ENCODE measurements at places on chromosomes 6 and 20. TPM values are rescaled to one million over a fixed set of nuclear protein-coding genes. Genes with fewer than 3 reads are reported as not detected.

GRCh38 chr6:157278171-157278570 lies 45.1 kb downstream of the TMEM242 start:
- no peak overlapping the region for H3K4me3 ChIP-seq
- no peak overlapping the region for H3K27ac ChIP-seq
- H3K36me3 ChIP-seq = no peaks in the 10 kb centered on the region
- peaks cover 3% of the 10 kb centered on the region for H3K4me1 ChIP-seq

DNA sequence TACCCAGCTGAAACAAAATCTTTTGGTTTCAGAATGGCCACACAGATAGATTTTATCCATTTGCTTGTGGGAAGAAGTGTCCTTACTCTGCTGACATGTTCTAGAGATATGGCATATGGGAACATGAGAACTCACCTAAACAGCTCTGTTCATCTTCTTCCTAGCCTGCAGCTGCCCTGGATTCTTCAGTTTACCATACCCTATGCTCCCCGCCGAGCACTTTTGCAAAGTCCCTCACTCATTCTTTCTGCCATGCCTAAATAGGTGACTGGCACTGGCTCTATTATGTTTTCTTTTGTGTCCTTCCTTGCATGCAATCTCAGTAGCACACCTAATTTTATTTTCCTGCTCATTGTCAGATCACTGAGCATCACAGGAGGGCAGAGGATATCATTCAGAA lies 293.7 kb upstream of the RSPO3 start:
- H3K36me3 ChIP-seq = no peaks in the 10 kb centered on the region
- H3K27ac ChIP-seq = no peak overlapping the region
- no peak overlapping the region for H3K4me3 ChIP-seq
- no peaks in the 10 kb centered on the region for H3K27me3 ChIP-seq
- H3K4me1 ChIP-seq = no peaks in the 10 kb centered on the region

Gene RCAN2
- total RNA-seq = 7.4 TPM

Gene EYS
- 0.41 TPM for total RNA-seq

- no peak overlapping the region for H3K4me3 ChIP-seq
- H3K4me1 ChIP-seq = no peaks in the 10 kb centered on the region
- H3K27me3 ChIP-seq = no peaks in the 10 kb centered on the region
- DNase-seq = no peak
- H3K36me3 ChIP-seq = no peaks in the 10 kb centered on the region
These were observed 143.7 kb downstream of the KLHL32 start for GRCh38 chr6:97068211-97068610.

DNA sequence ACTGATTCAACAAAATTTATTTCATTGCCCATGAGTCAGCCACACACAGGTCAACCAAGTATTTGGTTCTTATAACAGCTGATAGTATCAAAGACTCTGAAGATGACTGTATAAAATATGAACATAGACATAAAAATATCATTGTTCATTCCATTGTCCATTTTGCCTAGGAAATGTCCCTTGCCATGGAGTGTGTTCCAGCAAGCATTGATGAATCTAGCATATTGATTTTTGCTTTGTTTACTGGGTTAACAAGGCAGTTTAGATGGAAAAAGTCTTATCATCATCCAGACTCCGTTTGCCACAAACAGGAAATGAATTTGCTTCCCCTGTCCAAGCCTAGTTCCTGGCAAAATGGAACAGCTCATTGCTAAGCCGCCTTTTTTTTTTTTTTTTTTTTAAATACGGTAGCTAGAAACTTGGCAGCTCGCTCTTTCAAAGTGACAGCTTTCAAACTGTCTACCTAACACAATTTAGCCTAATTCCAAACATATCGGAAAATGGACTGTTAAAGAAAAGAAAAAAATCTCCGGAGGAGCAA lies 7.5 kb downstream of the F13A1 start:
- H3K27me3 ChIP-seq = peaks cover 16% of the 10 kb centered on the region
- H3K4me1 ChIP-seq = no peaks in the 10 kb centered on the region
- no peaks in the 10 kb centered on the region for H3K36me3 ChIP-seq
- no peak for DNase-seq

DNA sequence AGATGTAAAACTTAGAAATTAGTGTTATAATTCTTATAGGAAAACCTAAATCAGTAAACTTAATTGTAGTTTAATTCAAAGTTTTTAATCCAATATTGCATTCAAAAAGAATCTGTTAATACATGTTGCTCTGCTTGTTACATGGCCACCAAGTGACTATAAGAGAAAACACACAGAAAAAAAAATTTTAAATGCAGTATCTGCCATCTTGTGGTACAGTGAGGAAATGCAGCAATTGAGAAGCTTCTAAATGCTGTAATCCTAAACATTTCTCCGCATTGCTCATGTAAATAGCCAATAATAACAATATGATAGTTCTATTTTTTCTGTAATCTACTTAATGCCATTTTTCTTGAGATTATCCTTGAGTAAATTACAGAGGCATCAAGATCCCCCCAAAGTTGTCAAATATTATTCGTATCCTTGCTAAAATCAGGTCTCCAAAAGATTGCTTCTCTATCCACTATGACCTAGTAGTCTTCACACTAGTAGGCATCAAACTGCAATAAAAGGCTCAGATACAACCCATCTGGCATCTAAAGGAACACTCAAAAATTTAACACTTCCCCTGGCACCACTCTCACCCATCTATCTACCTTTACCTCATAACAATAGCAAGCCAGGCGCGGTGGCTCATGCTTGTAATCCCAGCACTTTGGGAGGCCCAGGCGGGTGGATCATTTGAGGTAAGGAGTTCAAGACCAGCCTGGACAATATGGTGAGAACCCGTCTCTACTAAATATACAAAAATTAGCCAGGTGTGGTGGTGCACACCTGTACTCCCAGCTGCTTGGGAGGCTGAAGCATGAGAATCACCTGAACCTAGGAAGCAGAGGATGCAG lies 34.6 kb downstream of the HDAC2 start:
- no peak overlapping the region for H3K4me3 ChIP-seq
- no peaks in the 10 kb centered on the region for H3K4me1 ChIP-seq
- peaks cover 22% of the 10 kb centered on the region for H3K36me3 ChIP-seq

GRCh38 chr20:23654717-23655116 lies 17.0 kb upstream of the CST3 start:
- peak overlapping the region; percentile 64 for H3K27ac ChIP-seq
- no peaks in the 10 kb centered on the region for H3K36me3 ChIP-seq
- no peak for DNase-seq
- H3K27me3 ChIP-seq = no peaks in the 10 kb centered on the region
- H3K4me1 ChIP-seq = peaks cover 6% of the 10 kb centered on the region

GRCh38 chr20:50467174-50467573 lies 43.0 kb upstream of the PTPN1 start:
- H3K27me3 ChIP-seq = no peaks in the 10 kb centered on the region
- H3K4me3 ChIP-seq = no peak overlapping the region
- no peaks in the 10 kb centered on the region for H3K36me3 ChIP-seq
- DNase-seq = no peak

- H3K36me3 ChIP-seq = peaks cover 32% of the 10 kb centered on the region
- DNase-seq = peak; percentile 32
- H3K27me3 ChIP-seq = no peaks in the 10 kb centered on the region
- H3K4me1 ChIP-seq = peaks cover 7% of the 10 kb centered on the region
- H3K4me3 ChIP-seq = peak overlapping the region; percentile 87
- peak overlapping the region; percentile 93 for H3K27ac ChIP-seq
These were observed 764 bp downstream of the DNTTIP1 start for GRCh38 chr20:45792317-45793118.

DNA sequence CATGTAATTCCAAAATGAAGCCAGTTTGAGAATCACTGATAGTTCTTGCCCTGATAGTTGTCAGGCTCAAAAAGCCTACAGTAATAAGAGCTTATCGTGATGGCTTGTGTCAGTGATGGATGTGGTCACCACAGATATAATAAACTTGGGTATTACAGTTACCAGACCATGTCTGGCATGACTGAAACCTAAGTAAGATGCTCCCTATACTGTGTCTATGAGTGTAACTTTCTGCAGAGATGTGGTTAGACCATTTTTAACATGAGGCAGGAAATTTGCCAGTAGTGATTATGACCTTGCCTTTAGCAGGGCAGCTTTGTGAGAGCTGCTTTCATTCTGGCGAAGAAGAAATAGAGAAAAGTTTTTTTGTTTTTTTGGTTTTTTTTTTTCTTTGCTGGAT lies 90.2 kb downstream of the ANKS1A start:
- H3K4me3 ChIP-seq = no peak overlapping the region
- no peaks in the 10 kb centered on the region for H3K27me3 ChIP-seq
- no peaks in the 10 kb centered on the region for H3K4me1 ChIP-seq
- H3K27ac ChIP-seq = no peak overlapping the region
- DNase-seq = no peak

DNA sequence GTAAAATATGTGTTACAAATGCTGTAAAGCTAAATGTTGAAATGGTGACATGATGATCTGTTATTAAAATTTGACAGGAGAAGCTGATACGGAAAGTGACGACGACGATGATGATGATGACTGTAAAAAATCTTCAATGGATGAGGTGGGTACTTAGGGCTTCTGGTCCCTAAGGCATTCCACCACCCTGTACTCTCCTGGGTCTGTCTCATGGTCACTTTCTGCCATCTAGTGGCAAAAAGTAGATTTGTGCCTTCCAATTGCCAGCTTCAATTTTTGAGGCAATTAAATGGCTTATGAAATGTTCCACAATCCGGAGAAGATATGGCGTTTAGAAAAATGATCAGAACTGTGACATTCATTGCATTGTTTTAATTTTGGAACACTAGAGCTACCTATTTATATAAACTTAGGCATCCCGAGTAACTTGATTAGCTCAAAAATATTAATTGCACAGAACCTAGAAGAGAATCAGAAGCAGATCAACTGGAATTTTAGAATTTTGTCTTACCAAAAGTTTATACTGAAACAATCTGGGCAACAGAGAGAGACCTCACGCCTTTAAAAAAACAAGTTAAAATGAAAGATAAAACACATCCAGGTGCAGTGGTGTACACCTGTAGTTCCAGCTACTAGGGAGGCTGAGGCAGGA lies 346.5 kb upstream of the PLCB4 start:
- no peaks in the 10 kb centered on the region for H3K36me3 ChIP-seq
- H3K27ac ChIP-seq = no peak overlapping the region
- H3K4me1 ChIP-seq = no peaks in the 10 kb centered on the region
- DNase-seq = peak; percentile 10

GRCh38 chr20:3227936-3228749 lies 10.8 kb downstream of the SLC4A11 start:
- no peaks in the 10 kb centered on the region for H3K4me1 ChIP-seq
- H3K36me3 ChIP-seq = no peaks in the 10 kb centered on the region
- no peak overlapping the region for H3K4me3 ChIP-seq
- H3K27me3 ChIP-seq = no peaks in the 10 kb centered on the region
- no peak for DNase-seq
- H3K27ac ChIP-seq = no peak overlapping the region

DNA sequence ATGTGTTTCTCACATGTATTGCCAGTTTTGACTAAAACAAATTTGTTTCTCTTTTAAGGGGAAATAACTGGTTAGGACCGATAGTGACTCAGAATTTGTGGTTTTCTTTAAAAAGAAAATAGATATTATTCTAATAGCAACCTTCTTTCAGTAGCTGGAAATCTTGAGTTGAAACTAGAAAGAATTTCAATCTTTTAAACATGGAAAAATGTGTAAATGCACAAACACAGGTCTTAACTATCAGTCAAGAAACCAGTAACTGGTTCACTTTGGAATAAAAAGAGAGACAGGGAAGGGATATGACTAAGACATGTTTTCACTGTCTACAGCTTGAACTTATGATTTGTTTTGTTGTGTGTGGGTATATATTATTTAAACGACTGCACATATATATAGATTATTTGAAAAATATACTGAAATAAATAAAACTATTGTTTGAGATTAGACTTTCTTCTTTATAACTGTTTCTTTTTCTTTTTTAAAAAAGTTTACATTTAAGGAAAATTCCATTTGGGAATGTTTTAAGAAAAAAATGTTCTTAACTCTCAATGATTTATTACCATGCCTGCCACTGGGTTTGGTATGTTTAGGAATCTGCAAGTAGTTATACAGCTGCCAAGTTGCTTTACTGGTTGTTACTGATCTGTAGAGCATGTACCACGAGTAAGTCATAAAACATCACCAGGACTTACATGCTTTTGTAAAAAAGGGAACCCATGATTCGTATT lies 753.3 kb upstream of the MARCKS start:
- H3K27ac ChIP-seq = no peak overlapping the region
- no peaks in the 10 kb centered on the region for H3K36me3 ChIP-seq
- no peak for DNase-seq
- no peaks in the 10 kb centered on the region for H3K4me1 ChIP-seq
- no peak overlapping the region for H3K4me3 ChIP-seq

Gene DPM1
- 37.4 TPM for total RNA-seq

DNA sequence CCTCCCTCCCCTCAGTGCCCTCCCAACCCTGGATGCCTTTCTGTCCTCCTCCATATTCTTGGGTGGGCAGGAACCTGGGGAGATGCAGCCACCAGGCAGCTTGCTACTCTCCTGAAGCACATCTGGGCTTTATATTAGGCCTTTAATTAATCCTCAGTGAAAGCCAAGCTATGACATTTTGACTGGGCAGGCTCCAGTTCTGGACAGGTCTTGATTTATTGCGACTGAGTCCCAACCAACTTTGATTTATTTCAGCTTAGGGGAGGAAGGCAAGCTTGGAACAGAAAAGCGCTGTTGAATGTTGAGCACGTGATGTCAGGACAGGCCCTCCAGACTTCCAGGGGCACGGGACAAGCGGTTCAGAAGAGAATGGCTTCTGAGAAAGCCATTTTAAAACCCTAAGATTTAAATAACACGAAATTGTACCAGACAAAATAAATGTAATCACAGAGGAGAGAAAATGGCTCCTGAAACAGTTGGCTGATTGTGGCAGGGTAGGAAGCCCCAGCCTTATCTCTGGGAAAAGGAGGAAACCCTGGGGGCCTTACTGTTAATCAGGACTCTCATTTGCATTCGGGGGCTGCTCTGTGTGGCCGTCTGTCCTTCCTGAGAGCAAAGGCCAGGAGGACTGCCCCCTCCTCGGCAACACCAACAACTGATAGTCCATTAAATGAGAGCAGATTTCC lies 294.2 kb downstream of the FOXC1 start:
- H3K27me3 ChIP-seq = no peaks in the 10 kb centered on the region
- H3K4me1 ChIP-seq = no peaks in the 10 kb centered on the region
- no peak overlapping the region for H3K27ac ChIP-seq
- H3K4me3 ChIP-seq = no peak overlapping the region
- DNase-seq = no peak

GRCh38 chr6:90135667-90136066 lies 161.0 kb downstream of the BACH2 start:
- H3K4me3 ChIP-seq = no peak overlapping the region
- no peak overlapping the region for H3K27ac ChIP-seq
- DNase-seq = no peak
- no peaks in the 10 kb centered on the region for H3K4me1 ChIP-seq

Gene PRICKLE4
- 12.7 TPM for total RNA-seq

Gene BCAS4
- not detected for total RNA-seq

Gene OR2H2
- total RNA-seq = not detected

GRCh38 chr6:99951016-99951805 lies 42.8 kb downstream of the MCHR2 start:
- H3K36me3 ChIP-seq = no peaks in the 10 kb centered on the region
- H3K4me3 ChIP-seq = no peak overlapping the region
- no peak overlapping the region for H3K27ac ChIP-seq
- DNase-seq = no peak

Gene DZANK1
- 1.8 TPM for total RNA-seq

DNA sequence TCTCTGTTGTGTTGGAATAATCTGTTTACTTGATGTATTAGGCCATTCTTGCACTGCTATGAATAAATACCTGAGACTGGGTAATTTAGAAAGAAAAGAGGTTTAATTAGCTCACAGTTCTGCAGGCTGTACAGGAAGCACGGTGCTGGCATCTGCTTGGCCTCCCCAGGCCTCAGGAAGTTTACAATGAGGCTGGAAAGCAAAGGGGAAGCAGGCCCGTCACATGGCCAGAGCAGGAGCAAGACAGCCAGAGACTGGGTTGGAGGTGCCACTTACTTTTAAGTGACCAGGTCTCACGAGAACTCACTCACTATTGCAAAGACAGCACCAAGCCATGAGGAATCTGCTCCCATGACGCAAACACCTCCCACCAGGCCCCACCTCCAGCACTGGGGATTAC lies 50.6 kb upstream of the FUCA2 start:
- no peak for DNase-seq
